Activated CD4-positive, alpha-beta T cell treated with anti-CD3 and anti-CD28 coated beads, Interleukin-2, amount 50 U/mL, for 16 hours (primary cell): ENCODE measurements at places on chromosomes 5 and 9.

- no peak for DNase-seq
Observed at GRCh38 chr5:173537228-173537627, 79.2 kb downstream of the BOD1 start.

DNA sequence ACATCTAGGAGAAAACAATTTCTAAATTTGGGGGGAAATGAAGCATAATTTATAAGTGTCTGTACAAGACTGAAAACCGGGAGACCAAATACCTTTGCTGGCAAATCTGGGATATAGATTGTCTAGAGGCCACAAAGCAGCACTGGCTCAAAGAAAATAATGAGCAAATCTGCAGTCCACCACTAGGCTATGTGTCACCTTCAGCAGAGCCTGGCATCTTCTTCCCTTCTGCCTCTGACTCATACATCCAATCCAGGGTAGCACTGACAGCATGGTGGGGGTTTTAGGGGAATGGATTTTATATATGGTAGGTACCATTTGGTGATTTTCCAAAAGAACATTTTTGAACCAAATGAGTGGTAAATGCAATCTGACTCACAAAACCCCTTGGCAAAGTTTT, 12.8 kb downstream of the FAM81B start:
- DNase-seq: no peak

- DNase-seq: no peak
Observed at GRCh38 chr5:77981820-77982219, 205.7 kb upstream of the TBCA start.

GRCh38 chr5:32827981-32828380, 116.9 kb downstream of the NPR3 start:
- no peak for DNase-seq

GRCh38 chr5:131005963-131006684, 158.9 kb downstream of the HINT1 start:
- no peak for DNase-seq

DNA sequence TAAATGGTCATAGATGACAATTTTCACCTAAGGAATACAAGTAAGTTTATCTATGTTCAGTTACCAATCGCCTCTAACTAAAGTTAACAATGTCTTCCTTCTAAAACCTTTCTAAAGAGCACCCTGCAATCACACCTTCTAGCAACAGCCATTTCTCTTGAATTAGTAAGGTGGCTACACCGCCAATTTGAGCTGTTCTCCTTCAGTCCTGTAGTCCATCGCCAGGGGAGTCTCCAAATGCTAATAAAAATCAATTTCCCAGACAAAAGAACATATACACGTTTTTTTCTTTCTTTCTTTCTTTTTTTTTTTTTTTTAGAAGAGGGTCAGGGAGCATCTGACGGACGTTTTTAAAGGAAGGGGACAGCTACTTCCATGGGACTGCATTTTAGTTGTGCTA, 729 bp upstream of the RORB start:
- no peak for DNase-seq

DNA sequence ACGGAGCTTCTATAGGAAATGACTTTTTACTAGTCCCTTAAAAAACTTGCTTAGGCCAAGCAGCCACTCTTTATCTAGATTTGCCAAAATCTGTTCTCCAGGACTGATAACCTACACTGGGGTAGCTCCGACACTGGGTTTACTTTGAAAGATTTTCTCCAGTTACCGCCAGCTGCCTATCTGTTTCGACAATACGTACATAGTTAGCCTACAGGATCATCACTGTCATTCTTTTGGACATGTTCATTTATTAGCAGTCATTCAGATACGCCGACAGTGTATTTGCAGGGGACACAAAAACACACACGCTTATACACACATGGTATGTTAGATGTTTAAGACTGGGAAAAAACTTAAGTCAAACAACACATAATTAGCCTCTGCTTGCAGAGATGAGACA, 225.7 kb downstream of the DCP2 start:
- no peak for DNase-seq

DNA sequence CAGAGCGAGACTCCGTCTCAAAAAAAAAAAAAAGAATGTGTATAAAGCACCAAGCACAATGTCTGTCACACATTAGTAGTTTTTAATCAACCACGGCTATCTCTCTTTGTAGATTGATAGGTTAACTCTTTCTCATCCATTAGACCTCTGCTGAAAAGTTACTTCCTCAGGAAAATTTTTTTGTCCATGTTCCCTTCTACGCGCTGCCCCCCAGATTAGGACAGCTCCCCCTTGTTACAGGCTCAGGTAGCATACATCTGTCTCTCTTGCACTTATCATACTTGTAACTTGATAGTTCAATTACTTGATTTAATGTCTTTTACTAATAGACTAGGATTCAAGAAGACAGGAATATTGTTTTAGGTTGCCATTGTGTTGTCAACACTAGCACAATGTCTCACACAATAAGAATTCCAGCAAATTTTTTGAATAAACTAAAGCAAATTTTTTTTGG, 1.5 kb downstream of the SPDL1 start:
- DNase-seq: no peak

DNA sequence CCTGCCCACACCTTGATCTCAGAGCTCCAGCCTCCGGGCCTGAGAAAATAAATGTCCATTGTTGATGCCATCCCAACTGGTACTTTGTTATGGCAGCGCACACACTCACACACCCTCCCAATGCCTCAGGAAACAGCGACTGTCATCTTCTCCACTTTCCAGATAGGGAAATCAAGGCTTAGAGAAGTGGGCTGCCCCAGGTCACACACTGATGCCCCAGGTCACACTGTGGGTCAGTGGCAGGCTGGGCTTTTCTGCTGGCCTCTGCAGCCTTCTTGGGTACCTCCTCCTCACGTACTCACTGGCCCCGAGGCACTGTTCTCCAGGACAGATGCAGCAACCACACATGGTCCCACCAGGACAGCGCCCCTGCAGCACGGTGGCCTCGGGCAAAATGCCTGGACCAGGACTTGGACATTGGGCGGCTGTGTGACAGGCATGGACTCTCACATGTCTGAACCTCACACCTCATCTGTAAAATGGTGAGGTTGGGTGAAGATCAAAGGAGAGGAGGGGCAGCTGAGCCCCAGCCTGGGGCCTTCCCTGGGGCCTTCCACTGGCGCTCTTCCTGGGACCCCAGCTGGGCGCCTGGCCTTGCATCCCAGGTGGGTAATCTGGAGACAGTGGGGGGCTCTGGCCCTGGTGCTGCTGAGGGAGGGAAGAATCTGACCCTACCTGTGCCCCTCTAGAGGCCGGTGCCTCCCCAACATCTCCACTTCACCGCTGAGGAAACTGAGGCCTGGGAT, 156.0 kb downstream of the COL23A1 start:
- DNase-seq: no peak

GRCh38 chr5:76273206-76273885, 129.7 kb upstream of the IQGAP2 start:
- DNase-seq: no peak

DNA sequence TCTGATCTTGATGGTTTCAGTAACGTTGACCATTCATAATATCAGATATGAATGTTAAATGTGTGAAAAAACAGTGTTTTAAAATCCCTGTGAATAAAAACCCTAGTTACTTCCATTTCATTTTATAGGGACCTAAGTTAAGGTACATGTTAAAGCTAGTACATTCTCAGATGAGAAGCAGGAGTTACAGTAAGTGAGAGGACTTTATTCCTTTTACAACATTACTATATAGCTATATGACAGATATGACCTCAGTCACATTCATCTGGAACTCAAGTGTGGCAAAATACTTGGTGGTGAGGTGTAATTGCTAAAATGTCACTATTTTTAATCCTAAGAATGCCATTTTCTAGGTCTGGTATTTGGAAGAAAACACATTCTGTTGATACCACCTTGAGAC, 96.4 kb downstream of the OXCT1 start:
- no peak for DNase-seq

- DNase-seq: no peak
Observed at GRCh38 chr5:108436696-108437095, 54.8 kb upstream of the FBXL17 start.

DNA sequence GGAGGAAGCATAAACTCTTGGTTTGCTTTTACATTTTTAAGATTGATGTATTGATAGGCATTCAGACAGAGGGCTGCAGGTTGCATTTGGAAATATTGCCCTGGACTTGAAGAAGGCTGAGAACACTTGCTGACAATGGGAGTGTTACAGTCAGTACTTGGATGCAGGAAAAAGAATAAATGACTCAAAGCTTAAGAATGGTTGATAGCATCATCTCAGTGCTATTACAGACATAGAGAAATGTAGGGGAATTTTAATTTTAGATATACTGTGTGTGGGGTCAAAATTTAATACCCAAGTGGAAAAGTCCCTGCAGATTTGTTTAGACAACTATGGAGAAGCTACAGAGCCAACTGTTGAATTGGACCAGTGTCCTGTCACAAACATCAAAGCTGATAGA, 101.1 kb downstream of the ISL1 start:
- DNase-seq: no peak

DNA sequence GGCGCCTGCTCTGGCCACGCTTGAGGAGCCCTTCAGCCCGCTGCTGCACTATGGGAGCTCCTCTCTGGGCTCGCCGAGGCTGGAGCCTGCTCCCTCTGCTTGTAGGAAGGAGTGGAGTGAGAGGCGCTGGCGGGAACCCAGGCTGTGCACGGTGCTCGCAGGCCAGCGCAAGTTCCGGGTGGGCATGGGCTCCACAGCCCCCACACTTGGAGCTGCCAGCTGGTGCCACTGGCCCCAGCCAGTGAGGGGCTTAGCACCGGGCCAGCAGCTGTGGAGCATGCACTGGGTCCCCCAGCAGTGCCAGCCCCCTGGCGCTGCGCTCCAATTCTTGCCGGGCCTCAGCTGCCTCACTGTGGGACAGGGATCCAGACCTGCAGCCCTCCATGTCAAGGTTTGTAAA, 122.1 kb upstream of the CD180 start:
- DNase-seq: no peak

- DNase-seq: no peak
Observed at GRCh38 chr5:14388741-14389140, 192.9 kb upstream of the OTULINL start.

DNA sequence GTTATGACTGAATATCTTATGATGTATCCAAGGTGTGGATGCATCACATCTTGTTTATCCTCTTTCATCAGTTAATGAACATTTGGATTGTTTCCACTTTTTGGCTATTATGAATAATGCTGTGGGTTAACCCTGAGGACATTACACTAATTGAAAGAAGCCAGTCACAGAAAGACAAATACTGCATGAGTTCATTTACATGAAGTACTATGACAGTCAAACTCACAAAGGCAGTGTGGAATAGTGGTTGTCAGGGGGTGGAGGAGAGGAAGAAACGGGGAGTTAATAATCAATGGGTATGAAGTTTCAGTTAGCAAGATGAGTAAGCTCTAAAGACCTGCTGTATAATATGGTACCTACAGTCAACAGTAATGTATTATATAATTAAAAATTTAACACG, 409.4 kb upstream of the CTNND2 start:
- DNase-seq: no peak

GRCh38 chr5:43619380-43619779, 16.4 kb downstream of the NNT start:
- DNase-seq: no peak

GRCh38 chr5:68953231-68953874, 140.5 kb upstream of the SLC30A5 start:
- no peak for DNase-seq

DNA sequence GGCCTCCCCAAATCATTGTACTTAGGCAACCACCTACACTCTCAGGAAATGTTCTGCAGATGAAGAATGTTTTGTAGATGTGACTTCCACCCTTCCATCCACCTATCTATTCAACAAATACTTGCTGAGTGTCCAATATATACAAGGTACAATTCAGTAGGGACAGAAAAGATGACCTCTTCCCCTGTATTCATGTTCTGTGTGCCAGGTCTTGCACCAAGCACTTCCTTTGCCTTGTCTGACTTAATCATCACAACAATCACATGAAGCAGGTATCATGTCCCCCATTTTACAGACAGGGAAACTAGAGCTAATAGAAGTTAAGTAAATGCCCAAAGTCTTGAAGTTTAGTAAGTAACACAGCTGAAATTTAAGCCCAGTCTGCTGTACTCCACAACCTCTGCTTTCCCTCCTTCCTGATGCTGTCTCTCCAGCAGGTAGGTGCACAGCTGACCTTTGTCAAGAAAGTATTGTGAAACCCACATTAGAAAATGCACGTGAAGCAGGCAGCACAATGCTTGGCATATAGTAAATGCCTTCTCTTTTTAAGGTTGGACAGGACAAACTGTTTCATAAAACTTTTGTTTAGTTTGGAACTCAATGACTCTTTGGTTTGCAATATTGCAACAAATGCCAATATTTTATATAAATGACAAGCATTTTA, 296.5 kb downstream of the DEPDC1B start:
- no peak for DNase-seq

DNA sequence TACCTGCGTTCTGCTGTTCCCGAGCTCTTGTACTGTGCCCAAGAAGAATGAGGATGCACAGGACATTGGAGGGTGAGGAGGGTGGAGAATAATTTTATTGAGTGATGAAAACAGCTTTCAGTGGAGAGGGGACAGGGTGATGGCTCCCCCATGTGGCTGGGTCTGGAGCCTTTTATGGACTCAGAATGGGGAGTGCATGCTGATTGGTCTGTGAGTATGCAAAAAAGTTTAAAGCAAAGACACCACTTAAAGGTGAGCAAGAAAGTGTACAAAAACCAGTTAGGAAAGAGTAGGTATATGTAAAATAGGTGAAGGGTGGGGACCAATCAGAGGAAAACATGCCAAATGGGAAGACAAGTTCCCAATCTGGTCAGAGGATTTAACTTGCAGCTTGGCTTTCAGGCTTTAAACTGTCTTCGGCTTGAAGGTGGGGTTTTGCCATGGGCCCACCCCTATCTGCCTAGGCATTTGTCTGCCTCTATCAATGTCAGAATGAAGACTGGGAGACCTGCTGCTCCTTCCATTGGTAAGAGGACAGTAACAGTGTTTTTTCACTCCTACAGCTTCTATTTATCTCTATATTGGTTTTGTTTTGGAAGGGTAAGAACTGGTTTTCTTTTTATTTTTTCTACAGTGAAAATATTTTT, 118.0 kb upstream of the RAI14 start:
- DNase-seq: peak; percentile 11

DNA sequence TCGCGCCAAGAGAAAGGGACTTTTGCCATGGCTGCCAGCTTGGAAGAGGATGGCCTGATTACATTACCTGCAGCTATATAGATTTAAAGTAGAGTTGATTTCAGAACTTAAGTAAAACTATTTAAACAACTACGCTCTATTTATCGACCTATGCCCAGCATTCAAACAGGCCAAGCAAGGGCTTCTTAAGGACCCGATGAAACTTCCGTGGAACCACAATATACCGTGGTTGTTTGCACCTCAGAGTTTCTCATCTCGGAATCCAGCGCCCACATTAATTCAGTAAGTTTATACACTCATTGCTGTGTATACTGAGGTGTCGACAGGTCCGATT, 505 bp upstream of the CDC14B start:
- DNase-seq: no peak
